ENCODE measurements at places on chromosomes 1 and 21.

DNA sequence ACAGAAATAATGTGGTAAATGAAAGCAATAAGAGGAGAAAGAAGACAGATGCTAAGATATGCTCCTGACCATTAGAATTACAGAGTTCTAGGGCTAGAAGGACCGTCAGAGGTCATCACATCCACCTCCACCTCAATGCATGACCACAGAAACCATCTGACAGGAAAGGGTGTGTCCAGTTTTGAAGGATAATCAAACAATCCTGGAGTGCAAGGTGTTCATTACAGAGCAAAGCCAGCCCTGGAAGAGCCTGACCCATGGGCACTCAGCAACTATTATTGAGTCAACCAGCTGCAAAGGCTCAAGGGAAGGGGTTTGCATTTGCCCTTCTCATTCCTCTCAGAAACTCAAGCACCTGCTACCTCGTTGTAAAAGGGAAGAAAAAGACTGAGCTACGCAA lies 46.4 kb downstream of the TOR1AIP2 start:
- no peak for DNase-seq

GRCh38 chr1:192732787-192733186 lies 76.1 kb upstream of the RGS2 start:
- DNase-seq, result no peak

GRCh38 chr21:29583424-29583924 lies 284.8 kb downstream of the BACH1 start:
- DNase-seq, result no peak

DNA sequence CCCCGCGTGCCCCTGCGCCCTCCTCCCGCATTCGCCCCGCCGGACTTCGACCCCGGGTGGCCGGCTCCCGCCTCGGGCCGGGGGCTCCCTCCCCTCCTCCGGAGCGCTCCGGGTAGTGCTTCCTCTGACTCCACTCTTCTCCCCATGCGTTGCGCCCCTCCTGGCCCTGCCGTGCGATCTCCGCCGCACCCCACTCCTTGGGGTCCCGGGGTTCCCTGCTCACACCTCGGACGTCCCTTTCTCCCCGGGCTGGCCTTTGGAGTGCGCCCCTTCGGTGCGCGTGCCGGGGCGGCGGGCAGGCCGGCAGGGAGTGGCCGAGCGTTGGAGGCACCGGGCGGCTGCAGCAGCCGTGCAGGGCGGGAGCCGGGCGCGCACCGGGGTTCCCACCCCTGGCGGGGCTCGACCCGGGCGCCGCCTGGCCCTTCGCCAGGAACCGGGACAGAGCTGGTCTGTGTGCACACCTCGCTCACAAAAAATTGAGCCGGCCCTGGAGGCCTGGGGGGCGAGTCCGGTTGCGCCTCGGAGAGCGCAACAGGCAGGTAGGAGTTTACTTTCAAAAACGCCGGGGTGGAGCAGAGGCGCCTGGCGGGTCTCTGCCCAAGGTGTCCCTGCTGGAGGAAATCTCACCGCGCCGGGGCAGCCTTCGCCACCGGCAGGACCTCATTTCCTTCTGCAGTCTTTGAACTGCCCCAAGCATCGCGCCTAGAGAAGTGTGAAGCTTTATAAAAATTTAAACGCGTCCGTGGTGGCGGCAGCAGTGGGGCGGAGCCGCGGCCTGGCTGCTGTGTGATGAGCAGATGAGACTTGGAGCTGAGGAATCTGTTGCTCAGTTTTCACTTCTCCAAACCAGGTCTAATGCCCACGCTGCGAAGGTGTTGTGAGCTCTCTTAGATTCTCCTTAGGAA lies 650 bp downstream of the VANGL1 start:
- peak; percentile 16 for DNase-seq

DNA sequence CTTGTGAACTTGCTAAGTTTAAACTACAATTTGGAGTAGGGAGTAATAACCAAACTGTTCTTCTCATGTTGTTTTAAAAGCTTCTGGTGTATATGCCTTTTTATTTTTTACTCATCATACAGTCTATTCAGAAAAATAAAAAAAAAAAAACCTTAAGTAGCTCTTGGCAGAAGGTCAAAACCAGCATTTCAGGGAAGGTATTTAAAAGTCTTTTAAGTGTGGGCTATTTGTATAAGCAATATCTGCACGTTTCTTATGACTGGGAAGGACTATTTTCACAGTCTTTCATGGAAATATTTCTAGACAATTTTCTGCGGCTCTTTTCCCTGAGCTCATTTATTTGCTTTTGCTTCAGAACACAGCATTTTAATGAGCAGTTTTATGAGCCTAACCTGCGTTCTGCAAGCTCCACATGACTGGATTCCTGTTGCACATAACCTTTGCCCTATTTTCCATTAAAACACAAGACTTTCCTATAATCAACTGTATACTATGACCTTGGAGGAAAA lies 60.9 kb upstream of the C1orf105 start:
- no peak for DNase-seq

- no peak for DNase-seq
Measured at GRCh38 chr1:54610601-54611580, 12.4 kb downstream of the FAM151A start.

DNA sequence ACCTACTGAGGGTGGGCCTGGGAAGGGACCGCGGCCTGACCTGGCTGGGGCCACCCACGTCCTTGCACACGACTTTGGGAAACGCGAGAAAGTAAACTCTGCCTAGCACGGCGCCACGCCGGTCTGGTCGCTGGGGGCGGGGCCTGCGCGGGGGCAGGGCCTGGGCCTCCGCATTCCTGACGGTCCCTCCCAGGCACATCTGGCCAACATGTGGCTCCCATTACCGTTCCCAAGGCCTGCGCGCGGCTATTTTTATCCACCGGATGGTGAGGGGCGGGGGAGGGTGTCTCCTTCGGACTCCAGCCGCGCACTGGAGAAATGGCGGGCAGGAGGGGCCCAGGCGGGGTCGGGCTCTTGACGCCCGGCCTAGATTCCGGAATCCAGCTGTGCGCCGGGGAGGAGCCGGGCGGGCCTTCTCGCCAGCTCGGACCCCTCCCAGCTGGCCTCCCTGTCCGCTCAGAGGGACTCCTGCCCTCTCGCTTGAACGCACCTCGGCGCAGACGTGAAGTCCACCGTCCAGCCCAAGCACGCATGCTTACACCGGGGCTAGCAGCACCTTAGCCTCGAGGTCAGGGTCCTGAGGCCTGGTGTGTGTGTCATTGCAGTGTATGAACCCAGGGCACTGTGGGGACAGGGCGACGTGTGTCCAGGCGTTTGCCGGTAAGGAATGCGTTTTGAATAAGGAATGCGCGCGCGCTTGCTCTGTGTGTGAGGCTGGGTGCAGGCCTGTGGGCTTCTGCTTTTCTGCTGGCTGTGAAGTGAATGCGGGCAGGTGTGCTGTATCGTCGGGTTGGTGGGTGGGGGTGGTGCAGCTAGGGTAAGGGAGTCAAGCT lies 2.1 kb downstream of the EVA1B start:
- no peak for DNase-seq

- DNase-seq, result no peak
Measured at GRCh38 chr1:205595861-205596260, 36.0 kb downstream of the ELK4 start.

- DNase-seq, result no peak
Measured at GRCh38 chr1:165187031-165188009, 169.2 kb downstream of the LMX1A start.

- DNase-seq, result no peak
Measured at GRCh38 chr1:234398849-234399381, 25.7 kb downstream of the COA6 start.

GRCh38 chr1:201559679-201560162 lies 20.8 kb downstream of the NAV1 start:
- DNase-seq, result peak; percentile 78

DNA sequence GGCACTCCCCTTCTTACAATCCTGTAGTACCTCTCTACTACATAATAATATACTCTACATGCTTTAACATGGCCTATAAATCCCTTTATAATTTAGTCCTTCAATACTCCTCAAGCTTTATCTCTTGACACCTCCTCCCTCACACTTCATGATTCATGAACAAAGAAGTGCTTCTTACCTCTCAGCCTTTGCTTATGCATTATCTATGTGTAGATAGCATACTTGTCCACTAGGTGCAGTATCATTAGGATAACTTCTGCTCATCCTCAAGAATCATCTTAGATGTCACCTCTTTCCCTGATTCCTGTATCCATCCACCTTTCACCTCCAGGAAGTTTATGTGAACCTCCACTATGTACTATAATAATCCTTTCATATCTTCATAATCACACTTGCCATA lies 74.4 kb downstream of the COL24A1 start:
- DNase-seq, result no peak

DNA sequence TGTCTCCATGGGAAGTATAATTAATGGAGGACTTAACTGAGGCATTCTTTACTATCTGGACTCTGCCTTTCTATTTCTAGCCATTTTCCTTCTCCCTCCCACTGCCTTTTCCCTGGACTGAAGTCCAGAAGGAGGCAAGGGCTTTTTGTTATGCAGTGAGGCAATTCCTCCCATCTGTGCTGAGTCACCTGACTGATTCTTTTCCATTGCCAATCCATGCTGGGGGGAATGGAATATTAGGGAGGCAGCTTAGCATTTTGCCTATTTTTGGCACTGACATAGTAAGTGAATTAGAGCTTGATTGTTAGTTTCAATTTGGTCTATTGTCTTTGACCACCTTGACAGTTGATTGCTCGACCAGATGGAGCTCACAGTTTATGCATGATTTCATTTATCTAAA lies 1000.6 kb upstream of the PRMT6 start:
- no peak for DNase-seq

DNA sequence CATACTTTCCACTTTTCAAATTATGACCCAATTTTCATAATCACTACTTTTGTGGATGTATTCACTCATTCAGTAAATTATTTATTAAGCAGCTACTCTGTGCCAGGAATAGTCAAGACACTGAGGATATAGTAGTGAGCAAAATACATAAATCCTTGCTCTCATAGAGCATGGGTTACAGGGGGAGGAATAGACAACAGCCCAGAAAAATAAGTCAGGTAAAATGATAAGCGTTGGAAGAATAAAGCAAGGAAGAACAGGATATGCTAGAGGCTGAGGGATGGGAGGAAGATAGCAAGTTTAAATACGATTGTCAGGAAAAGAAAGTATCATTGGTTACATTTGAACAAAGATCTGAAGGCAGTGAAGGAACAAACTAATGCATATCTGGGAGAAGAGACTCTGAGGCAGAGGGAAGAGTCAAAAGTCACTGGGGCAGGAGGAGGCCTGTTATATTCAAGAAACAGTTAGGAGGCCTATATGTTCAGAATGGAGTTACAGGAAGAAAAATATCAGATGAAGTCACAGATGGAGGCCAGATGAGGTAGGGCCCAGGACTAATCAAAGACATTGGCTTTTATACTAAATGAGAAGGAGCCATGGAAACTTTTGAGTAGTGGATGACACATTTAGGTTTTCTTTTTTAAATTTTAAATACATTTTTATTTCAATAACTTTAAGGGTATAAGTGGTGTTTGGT lies 42.9 kb downstream of the SEC22B start:
- DNase-seq, result no peak

DNA sequence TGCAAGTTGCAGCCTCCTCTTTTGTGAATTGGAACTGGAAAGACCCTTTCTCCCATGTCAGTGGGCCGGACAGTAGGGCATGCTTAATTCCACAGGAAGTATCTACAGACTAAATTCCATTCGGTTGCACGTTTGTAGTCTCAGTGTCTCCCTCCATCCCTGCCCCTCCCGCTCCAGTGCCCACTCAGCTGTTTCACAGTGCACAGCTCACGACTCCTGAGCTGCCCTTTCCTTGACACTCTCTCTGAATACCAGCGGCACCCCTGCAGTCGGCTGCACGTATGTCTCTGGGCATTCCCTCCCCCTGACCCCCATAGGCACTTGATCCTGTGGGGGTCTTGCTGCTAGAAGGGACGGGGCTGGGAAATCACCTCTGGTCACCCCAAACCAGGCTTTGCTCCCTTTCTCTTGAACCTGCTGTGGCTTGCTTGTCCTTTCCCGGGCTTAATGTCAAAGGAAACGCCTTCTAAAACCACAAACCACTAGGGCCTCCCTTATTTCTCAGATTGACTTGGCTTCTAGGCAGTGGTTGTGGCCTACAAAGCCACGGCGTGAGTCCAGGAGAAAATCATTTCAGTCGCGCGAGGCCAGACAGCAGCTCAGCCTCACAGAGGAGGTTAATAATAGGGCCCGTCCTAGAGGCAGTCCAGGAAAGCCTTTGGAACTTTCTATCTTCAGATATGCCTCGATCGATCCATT lies 365.3 kb upstream of the PROX1 start:
- no peak for DNase-seq

GRCh38 chr1:118073648-118074435 lies 111.2 kb downstream of the SPAG17 start:
- no peak for DNase-seq

DNA sequence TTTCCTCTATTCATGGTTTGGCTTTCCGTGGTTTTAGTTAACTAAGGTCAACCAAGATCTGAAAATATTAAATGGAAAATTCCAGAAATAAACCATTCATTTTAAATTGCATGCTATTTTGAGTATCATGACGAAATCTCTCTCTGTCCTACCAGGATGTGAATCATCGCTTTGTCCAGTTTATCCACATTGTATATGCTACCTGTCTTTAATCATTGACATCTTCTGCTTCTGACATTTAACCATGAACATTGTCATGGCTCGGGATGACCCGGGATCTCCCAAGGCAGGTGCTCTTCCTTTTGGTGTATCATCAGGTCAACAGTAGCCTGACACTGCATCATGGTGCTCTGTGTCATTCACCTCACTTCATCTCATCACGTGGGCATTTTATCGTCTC lies 125.5 kb upstream of the HNRNPU start:
- DNase-seq, result no peak
